NT2/D1 (cell line): ENCODE measurements at places on chromosomes 13 and 19.
A peak's percentile ranks its signal among the peaks of the same experiment; 100 is the strongest.

- DNase-seq: peak; percentile 23
Observed at GRCh38 chr19:41226053-41226873, 7.2 kb downstream of the AXL start.

DNA sequence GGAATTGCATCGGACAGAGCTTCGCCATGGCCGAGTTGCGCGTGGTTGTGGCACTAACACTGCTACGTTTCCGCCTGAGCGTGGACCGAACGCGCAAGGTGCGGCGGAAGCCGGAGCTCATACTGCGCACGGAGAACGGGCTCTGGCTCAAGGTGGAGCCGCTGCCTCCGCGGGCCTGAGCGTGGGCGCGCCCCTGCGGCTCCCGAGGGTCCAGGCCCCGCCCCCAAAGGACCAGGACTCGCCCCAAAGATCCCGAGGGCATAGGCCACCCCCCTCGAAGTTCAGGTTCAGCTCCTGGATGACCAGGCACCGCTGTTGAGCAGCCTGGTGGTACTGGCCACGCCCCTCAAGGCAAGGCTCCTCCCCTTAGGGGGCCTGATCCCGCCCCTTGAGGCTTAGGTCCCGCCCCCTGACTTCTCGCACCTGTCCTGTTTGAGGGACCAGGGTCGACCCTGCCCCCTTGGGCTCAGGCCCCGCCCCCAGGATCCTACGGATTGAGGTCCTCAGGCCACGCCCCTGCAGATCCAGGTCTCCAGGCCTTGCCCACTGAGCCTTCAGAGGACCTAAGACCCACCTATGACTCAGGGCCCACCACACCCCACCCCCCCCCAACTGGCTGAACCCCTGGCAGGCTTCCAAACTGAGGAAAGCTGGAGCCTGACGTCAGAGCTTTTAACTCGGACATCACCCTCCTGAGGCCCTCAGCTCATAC lies 43.1 kb downstream of the CYP4F22 start:
- peak; percentile 62 for DNase-seq

GRCh38 chr19:10214784-10215183 lies 16.3 kb downstream of the S1PR2 start:
- DNase-seq: no peak

DNA sequence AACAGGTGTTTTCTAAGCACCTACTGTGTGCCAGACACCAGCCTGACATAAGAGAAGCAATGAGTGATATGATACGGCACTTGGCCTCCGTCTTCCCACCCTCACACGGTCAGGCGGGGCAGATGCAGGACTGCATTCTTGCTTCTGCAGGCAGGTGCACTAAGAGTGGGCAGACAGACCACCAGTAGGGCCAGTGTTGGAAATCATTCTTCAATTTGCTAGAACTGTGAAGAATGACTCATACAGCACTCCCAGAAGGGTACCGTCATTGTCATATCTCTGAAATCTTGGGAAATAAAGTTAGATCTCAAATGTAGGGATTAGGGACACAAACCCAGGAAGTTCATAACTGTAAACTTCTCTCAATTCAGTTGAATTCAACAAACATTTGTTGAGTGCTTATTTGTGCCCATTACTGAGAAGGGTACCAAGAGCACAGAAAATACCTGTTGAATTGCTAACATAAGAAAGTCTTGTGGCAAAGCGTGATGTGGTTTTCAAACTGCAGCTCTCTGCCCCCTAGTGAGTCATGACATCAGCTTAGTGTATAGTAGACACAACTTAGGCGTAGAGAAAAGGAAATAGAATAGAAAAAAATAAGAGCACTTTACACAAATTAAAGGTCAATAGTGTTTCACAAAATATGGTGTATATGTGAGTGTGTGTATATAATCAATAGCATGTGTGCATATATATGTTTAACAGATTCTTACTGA lies 76.1 kb downstream of the TEX26 start:
- DNase-seq: no peak

DNA sequence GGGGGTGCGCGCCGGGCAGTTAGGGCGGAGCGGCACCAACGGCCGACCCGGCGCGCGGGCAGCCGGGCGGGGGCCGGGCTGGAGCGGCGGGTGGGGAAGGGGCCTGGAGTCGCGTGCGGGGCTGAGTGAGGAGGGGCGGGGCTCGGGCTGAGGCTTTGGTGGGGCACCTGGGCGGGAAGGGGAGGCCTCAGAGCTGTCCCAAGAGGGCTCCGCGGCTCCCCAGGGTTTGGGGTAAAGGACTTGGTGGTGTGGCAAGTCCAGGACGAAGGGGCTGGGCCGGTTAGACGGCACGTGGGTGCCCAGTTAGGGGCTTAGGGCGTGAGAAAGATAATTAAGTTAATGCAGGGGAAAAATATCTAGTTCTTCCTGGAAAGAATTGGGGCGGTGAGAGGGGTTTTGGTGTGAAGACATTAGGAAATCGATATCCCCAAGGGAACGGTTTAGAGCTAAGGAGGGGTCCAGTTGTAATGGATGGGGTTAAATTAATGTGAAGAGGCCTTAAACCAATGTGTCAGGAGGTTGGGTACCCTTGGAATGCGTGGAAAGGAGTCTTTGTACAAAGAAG lies 496 bp downstream of the ZNF574 start:
- DNase-seq: no peak
